CD4-positive, alpha-beta T cell treated with Interleukin-1 beta for 1 hour (primary cell): ENCODE measurements at places on chromosomes 6 and 20.

GRCh38 chr20:58141971-58142842, 86.2 kb downstream of the ANKRD60 start:
- DNase-seq: no peak

- DNase-seq: no peak
Observed at GRCh38 chr20:11453430-11453829, 464.3 kb upstream of the BTBD3 start.

DNA sequence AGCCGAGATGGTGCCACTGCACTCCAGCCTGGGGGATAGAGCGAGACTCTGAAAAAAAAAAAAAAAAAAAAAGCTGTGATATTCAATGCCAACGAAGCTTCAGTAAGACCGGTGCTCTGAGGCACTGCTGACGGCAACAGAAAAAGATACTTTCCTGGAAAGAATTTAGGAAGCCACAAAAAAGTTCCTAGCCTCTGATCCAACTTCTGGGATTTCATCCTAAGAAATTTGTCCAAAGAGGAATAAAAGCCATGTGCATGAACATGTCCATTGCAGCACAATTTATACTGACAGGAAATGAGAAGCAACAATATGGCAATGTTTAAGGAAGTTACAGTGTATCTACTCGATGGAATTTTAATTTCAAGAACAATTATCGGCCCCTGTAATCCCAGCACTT, 24.5 kb upstream of the CARMIL1 start:
- DNase-seq: no peak

DNA sequence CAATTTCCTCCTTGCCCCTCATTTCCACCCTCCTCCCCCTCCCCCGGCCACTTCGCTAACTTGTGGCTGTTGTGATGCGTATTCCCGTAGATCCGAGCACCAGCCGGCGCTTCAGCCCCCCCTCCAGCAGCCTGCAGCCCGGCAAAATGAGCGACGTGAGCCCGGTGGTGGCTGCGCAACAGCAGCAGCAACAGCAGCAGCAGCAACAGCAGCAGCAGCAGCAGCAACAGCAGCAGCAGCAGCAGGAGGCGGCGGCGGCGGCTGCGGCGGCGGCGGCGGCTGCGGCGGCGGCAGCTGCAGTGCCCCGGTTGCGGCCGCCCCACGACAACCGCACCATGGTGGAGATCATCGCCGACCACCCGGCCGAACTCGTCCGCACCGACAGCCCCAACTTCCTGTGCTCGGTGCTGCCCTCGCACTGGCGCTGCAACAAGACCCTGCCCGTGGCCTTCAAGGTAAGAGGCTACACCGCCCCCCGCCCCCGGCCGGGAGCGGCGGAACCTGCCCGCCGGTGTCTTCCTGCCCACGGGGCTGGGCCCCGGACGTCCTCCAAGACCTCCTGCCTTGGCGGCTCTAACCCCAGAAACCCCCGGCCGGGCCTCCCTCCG, 44.9 kb upstream of the SUPT3H start:
- peak; percentile 61 for DNase-seq

GRCh38 chr20:33569802-33570391, 80.0 kb downstream of the CBFA2T2 start:
- no peak for DNase-seq

DNA sequence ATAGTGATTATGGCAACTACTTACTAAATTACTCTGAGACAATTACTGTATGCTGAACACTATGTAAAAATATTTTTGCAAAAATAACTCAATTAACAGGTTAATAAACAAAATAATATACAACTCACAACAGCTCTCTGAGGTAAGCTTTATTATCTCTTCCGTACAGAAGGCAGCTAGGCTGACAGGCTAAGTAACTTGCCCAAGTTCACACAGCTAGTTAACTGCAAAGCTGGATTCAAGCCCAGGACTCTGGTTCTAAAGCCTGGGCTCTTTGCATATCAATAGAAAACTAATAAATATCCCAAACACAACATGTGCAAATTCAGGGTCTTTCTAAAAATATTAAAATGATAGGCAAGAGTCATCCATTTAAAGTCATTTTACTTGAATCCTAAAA, 169.5 kb upstream of the BEND3 start:
- DNase-seq: no peak

DNA sequence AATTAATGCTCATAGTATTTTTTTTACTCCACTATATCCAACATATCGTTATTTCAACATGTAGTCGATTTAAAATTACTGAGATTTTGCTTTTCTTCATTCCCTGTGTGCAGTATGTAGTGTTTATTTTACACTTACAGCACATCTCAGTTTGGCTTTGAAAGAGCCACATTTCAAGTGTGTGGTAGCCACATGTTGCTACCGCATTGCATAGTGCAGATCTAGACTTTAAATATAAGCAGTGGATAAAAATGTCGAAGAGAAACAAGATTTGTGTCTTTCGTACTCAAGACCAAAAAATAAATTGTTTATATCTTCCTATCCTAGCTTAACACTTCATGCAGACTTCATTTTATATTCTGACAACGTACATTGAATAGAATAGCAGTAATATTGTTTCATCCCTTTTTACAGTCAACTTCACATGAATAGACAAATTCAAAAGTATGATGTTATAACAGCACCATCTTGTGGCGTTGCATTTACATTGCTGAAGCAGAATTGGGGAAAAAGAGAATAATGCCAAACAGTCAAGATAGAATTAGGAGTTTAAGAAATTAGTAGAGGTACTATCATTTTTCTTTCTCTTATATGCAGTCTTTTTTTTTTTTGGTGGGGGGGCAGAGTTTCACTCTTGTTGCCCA, 29.9 kb downstream of the FBXO5 start:
- DNase-seq: no peak

DNA sequence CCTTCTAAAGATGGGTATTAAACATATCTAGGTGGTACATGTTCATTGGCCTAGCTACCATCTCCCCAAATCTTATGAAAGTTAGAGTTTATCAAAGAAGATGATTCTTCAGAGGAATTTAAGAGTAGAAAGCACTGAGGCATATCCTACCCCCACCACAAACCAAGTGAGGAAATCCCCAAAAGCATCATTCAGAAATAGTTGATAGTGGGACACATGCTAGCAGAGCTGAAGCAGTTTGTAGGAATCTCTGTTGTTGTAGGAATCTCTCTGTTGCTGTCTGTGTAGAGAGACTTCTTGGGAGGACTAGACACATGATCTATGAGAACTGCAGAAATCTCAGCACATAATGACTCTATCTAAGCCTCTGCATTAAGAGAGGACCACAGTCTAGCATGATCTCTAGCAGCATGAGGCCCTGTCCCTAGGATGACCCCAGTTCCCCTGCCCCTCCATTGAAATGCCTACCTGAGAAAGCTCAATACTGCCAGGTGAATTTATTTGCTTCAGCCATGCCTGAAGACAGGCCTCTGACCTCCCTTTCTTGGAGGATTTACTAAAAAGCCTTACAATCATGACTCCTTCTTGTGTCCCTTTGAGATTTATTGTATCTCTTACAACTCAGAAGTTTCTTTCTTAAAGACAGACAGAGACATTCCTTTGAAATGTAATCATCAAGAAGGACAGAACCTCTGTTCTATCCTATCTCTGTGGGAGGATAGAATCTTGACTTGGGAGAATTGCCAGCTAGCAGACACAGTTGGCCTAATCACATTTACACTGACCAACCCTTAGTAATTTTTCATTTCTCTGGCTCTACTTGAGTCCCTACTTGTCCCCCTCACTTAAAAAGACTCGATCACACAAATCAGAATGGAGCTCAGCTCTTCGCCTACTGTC, 582.4 kb downstream of the PHF3 start:
- no peak for DNase-seq

GRCh38 chr6:88059191-88059590, 11.6 kb downstream of the SPACA1 start:
- no peak for DNase-seq

GRCh38 chr6:149028767-149029405, 282.1 kb downstream of the UST start:
- peak; percentile 84 for DNase-seq

DNA sequence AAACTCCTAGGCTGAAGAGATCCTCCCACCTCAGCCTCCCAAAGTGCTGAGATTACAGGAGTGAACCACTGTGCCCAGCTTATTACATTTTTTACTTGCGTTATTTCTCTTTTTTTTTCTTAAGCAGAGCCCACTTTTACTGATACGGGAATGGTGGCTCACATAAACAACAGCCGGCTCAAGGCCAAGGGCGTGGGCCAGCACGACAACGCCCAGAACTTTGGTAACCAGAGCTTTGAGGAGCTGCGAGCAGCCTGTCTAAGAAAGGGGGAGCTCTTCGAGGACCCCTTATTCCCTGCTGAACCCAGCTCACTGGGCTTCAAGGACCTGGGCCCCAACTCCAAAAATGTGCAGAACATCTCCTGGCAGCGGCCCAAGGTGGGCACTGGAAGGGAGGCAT, 10.5 kb downstream of the CAPN11 start:
- DNase-seq: no peak

DNA sequence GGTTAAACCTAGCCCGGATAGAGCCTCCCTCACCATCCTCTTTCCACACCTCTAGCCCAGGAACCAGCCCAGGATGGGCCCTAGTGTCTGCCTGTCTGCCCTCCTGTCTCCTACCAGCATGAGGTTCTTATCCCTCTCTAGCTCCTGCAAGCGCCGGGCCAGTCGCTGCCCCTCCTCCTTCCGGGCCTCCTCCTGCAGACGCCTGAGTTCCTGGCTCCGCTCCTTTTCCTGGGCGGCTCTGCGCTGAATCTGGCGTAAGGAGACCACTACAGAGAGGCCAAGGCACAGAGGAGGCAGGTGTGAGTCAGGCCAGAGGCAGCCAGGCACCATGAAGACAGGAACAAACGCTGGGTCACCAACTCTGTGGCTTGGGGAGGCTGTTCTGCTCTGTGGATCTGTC, 4.3 kb upstream of the PSORS1C2 start:
- no peak for DNase-seq

GRCh38 chr6:55469951-55470366, 109.0 kb downstream of the HMGCLL1 start:
- no peak for DNase-seq
